ENCODE measurements at places on chromosomes 11 and 22.
A peak's percentile ranks its signal among the peaks of the same experiment; 100 is the strongest.

GRCh38 chr11:102589047-102589459 lies 36.1 kb downstream of the MMP20 start:
- no peak for DNase-seq

DNA sequence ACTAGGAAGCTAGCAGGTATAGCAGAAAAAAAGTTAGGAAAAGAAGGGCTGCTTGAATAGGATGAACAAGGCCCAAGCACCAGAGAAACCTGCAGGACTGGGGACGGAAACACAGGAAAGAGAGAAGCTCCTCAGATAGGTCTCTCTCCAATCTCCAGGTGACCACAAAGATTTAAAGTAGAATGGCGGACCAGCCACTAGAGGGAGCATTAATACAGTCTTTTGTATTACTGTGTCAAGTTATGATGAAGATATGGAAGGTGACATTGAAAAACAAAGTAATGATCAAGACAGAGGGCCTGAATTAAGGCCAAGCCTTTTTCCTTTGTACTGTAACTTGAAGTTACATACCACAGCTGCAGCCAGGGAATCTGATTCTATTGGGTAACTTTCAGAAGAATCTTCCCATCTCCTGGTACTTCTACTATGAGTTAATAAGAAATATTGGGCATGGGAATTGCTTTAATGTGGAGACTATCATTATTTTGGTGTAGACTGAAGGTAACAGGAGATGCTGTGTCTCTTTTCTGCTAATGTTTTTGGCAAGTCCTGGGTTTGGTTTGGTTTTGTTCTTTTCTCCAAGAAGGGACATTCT lies 33.8 kb downstream of the OR2AG2 start:
- no peak for DNase-seq

GRCh38 chr22:35292786-35293185 lies 6.9 kb upstream of the TOM1 start:
- DNase-seq: no peak

DNA sequence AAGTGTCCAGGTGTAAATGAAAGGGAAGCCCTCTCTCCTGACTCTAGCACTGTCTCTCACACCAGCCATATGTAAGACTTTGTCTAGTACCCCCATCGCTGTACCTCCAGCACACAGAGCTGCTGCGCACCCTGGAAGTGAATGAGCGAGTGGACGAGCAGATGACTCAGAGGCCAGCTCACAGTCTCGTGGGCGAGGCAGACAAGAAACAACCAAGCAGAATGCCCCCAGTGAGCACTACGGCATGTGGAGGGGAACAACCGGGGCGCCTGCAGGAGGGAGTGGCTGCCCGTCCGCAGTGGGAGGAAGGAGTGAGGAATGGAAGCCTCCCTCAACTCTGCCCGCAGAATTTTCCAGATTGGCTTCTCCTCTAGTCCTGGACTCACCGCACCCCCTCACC lies 46.4 kb downstream of the MCM5 start:
- no peak for DNase-seq

- no peak for DNase-seq
Measured at GRCh38 chr22:46196278-46196677, 46.0 kb downstream of the PPARA start.

DNA sequence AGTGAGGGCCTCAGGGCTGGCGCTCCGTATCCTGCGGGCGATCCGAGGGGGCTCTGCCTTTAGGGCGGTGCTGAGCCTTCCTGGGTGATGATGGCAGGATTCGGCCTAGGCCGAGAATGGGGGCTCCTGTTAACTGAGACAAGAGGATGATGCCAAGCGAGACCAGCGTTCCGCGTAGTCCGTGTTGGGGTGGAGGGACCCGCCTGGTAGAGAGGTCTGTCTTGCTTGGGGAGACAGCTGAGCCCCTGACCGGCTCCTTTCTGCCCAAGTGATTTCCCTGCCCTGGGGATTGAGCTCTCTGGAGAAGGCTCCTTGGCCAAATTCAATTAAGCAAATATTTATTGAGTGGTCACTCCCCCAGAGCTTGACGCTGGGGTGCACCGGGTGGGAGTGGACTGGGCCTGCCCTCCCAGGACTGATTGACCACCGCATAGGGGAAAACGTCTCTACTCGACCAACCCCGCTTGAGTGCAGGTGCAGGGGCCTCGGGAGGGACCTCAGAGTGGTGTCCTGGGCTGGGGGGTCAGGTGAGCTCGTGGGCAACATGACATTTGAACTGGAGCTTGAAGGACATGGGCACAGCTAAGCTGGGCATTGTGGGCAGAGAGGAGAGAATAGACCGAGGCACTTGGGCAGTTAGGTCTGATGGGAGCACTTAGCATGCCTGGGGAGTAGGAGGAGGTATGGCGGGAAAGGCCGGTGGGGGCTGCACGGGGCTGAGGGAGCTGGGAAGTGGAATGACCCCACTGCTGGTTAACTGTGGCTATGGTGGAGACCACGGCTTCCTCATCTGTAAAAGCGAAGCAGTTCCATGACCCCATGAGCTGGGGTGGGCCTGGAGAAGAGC lies 1.1 kb downstream of the GNAZ start:
- peak; percentile 12 for DNase-seq

- no peak for DNase-seq
Measured at GRCh38 chr11:105618343-105618955, 8.6 kb downstream of the GRIA4 start.

DNA sequence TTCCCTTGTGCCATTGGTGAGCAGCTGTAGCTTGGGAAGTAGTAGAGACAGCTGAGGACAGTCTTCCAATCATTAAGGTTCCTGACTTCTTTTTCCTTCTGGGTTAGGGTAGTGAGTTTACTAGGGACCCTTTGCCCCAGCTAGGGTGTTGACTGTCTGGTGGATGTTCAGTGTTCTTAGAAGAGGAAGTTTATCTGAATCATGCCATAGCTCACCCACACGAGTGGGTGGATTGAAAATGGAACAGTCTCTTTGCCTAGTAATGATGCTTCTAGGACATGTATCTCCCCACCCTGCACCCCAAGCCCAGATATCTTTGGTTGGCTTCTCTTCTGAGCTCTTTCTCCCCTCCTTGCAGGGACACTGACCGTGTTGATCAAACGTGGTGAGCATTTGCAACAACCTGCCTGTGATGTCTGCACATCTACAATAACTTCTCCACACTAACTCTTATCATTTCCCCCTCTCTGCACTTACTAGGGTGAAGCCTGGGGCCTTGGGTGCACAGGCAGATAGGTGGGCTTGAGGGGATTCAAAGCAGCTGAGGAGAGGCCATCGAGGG lies 57.1 kb upstream of the HORMAD2 start:
- no peak for DNase-seq

DNA sequence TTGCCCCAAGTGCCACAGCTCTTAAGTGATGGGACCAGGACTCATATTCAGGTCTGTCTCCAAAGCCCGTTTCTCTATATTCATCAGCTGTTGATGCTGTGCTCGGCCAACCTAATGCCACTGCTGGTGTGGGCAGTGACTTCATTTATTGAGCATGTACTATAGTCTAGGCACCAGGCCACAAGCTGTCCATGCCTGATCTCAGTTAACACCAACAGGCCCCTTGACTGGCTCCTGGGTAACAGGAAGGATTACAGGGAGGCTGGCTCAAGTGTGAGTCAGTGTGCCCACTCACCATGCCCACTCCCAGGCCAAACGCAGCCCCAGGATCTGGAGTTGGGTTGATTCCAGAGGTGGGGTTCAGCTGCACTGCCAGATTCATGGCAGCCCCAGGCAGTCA lies 8.6 kb upstream of the CRYBB2 start:
- no peak for DNase-seq

- DNase-seq: no peak
Measured at GRCh38 chr11:72343006-72343756, 91.2 kb downstream of the CLPB start.

GRCh38 chr22:50519151-50519550 lies 6.2 kb downstream of the SCO2 start:
- no peak for DNase-seq

- no peak for DNase-seq
Measured at GRCh38 chr11:3969613-3970012, 114.1 kb downstream of the STIM1 start.

GRCh38 chr11:27466363-27466762 lies 6.2 kb downstream of the LGR4 start:
- no peak for DNase-seq

- DNase-seq: no peak
Measured at GRCh38 chr11:65419460-65419771, 3.2 kb upstream of the NEAT1 start.

- no peak for DNase-seq
Measured at GRCh38 chr11:95883381-95883780, 40.5 kb downstream of the MTMR2 start.

DNA sequence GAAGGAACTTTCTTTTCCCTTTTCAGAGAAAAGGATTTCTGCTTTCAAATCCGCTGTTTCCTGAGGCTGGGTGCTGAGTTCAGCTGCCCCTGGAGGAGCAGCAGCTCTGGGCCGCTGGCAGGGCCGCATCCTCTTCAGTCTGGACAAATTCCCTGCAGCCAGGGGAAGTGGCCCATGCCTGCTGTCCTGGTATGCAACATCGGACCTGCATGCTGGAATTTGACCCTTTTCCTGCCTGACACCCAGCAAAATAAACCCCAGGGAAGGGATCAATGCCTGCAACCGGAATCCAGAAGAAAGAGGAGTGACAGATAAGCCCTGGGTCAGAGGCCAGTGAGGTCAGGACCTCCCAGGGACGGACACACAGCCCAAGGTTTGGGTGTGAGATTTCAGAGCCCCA lies 54.1 kb upstream of the LINC01488 start:
- no peak for DNase-seq

- no peak for DNase-seq
Measured at GRCh38 chr11:70799386-70799785, 401.1 kb downstream of the CTTN start.

- DNase-seq: no peak
Measured at GRCh38 chr11:75867778-75868374, 52.9 kb downstream of the UVRAG start.

DNA sequence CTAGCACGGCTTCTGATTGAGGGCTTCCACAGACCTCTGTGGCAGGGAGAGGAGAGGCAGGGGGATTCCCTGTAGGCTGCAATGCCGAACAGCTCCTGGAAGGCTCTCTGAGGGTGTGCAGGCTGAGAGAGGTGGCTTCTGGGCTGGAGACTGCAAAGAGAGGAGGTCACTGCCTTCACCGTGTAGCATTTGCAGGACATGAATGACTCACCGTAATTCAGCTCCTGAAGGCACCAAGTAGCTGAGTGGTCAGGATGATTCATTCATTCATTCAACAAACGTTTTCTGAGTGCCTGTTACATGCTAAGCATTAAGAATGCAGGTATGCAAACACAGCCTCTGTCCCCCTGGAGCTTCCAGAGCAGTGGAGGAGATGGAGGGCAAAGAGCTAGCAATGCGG lies 18.0 kb upstream of the EIF3D start:
- no peak for DNase-seq

GRCh38 chr11:88806410-88806809 lies 259.4 kb downstream of the GRM5 start:
- DNase-seq: no peak

- no peak for DNase-seq
Measured at GRCh38 chr11:11677672-11678356, 56.0 kb upstream of the GALNT18 start.

GRCh38 chr11:15139958-15140659 lies 25.4 kb downstream of the INSC start:
- DNase-seq: no peak

- DNase-seq: no peak
Measured at GRCh38 chr11:65588199-65589054, 7.2 kb downstream of the KCNK7 start.

Data from right hindlimb (tissue), 1 donor.